Glutamatergic neuron (in vitro differentiated cells): ENCODE measurements at places on chromosomes 5 and 9.

DNA sequence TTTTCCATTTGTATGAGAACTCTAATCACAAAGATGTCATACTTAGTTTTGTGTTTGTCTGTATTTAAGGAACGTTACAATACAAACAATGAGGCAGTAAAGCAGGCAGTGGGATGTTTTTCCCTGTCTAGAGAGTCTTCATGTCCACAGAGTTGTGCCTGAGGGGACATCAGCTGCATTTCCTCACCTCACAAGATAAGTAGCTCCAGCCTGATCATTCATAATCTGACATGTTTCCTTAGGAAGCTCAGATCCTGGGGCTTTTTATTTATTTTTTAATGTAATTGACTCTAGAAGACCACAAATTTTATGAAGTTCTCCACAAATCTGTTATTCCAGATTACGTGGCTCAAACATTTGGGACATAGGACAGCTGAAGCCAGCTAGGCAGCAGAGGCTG, 78.5 kb downstream of the SPTLC1 start:
- H3K36me3 ChIP-seq = peaks cover 15% of the 10 kb centered on the region
- H3K4me1 ChIP-seq = no peaks in the 10 kb centered on the region
- DNase-seq = no peak
- H3K27me3 ChIP-seq = no peaks in the 10 kb centered on the region
- no peak overlapping the region for H3K4me3 ChIP-seq

- H3K27ac ChIP-seq = peak overlapping the region; percentile 13
- H3K4me1 ChIP-seq = peaks cover 39% of the 10 kb centered on the region
- DNase-seq = no peak
- no peak overlapping the region for H3K4me3 ChIP-seq
These were observed 4.1 kb upstream of the KCNMB1 start for GRCh38 chr5:170393235-170393634.

GRCh38 chr9:110050925-110051355, 157.0 kb downstream of the C9orf152 start:
- peaks cover 19% of the 10 kb centered on the region for H3K27me3 ChIP-seq
- H3K27ac ChIP-seq = no peak overlapping the region
- H3K4me3 ChIP-seq = peak overlapping the region; percentile 99
- DNase-seq = no peak

DNA sequence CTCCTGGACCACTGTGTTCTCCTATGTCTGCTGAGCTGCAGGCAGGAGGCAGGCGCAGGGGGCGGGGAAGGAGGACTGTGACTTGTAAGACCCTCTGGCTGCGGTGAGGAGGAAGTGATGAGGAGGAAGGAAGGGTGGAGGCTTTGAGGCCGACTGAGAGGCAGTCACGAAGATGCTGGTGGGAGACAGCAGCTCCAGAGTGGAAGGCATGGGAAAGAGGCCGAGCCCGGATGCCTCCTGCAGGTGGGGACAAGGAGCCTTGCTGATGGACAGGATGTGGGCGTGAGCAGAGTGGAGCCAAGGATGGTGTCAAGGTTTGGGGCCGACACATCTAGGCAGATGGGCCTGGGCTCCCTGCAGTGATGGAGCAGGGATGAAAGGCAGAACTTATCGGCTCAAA, 74.3 kb upstream of the ICE1 start:
- no peak for DNase-seq
- no peaks in the 10 kb centered on the region for H3K36me3 ChIP-seq
- H3K27me3 ChIP-seq = no peaks in the 10 kb centered on the region
- no peak overlapping the region for H3K27ac ChIP-seq
- H3K4me1 ChIP-seq = peaks cover 14% of the 10 kb centered on the region

DNA sequence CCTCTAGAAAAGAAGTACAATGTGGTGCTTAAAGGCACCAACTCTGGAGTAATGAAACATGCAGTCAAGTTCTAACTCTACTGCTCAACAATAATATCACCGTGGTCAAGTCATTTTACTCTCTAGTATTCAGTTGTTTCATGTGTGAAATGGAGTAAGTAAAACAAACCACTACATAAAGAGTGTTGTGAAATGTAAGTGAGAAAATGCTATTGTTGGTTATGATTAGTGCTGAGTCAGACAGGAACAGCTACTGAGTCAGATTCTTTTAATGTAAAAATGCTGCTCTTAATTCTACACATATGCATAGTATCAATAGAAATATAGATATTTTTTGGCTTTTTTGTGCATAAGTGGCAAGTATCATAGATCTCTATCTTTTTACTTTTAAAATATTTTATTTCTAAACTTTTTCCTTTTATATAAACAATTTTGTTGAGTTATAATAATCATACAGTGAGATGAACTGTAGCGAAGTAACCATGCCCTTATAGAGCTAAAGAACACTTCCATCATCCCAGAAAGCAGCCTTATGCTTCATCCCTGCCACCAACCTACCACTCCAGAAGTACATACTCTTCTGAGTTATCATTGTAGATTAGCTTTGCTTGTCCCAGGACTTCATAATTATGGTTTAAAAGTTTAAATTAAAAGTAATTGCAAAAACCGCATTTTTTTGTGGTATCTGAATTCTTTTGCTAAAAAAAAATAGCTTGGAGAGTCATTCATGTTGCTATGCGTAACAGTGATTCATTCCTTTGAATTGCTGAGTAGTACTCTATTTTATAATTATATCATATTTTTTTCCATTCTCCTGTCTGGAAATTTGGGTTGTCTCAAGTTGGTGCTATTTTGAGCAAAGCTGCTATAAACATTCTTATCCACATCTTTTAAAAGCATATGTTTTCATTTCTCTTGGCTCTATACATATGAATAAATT, 548.2 kb upstream of the CLINT1 start:
- DNase-seq = no peak
- H3K4me1 ChIP-seq = no peaks in the 10 kb centered on the region

GRCh38 chr5:133496631-133497030, 115.7 kb downstream of the FSTL4 start:
- H3K36me3 ChIP-seq = no peaks in the 10 kb centered on the region
- peaks cover 5% of the 10 kb centered on the region for H3K27me3 ChIP-seq
- no peak overlapping the region for H3K27ac ChIP-seq
- no peak for DNase-seq
- peaks cover 14% of the 10 kb centered on the region for H3K4me1 ChIP-seq

DNA sequence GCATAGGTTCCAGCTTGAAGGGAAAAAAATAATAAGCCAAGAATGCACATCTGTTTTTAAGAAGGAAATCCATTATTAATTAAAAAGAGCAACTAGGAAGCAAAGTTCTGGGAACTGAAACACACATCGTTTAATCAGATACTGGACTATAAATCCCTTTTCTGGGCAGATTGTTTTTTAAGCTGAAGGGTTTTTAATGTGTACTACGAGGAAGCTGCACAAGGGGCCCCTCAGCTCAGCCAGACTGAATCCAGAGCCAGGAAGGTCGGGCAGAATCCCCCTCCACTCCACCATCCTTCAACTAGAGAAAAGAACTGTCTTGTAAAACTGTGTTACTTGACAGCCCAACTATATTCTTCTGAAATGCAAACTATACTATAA, 49.2 kb downstream of the ROR2 start:
- H3K4me3 ChIP-seq = peak overlapping the region; percentile 51
- peaks cover 8% of the 10 kb centered on the region for H3K27me3 ChIP-seq
- H3K4me1 ChIP-seq = peaks cover 63% of the 10 kb centered on the region
- no peaks in the 10 kb centered on the region for H3K36me3 ChIP-seq
- peak overlapping the region; percentile 75 for H3K27ac ChIP-seq

DNA sequence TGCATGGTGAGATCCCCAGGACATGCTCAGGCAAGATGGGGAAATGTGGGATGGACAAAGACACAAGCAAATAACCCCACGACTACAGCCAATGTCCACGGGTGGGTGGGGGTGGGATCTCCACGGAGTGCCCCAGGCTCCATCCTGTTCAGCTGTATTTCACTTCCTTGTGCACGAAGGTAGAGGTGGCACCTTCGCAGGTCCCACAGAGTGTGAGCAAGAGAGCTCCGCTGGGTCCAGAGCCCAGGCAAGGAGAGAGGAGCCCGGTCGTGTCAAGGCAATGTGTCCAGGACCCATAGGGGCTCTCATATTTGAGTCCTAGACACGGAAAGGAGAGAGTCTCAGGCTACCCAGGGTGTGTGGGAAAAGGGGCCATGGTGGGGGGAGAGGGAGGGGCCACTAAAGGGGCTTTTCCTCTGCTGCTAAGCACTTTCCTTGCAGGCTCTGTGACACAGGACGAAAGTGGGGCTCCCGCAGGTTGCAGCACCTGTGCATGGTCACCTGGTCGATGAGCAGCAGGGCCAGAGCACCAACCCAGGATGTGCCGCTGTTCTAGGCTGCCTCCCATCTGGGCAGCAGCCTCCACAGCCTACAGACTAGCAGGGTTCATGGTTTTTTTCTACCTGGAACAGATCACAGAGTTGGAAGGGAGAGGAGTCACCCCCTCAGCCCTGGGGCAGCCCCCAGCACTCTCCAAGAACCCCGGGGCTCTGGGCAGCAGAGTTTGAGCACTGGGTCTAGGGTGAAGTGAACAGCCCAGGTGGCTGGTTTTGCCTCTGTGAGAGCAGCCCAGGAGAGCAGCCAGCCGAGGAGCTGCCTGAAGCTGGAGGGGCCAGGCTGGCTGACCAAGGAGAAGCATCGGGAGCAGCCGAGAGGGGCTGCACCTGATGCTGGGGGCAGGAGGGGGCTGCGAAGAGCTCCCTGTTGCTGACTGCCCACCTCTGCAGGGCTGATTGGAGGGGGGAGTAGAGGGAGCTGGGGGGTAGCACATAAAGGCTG, 100.7 kb upstream of the MVB12B start:
- no peak for DNase-seq
- H3K4me3 ChIP-seq = no peak overlapping the region
- peaks cover 10% of the 10 kb centered on the region for H3K36me3 ChIP-seq

DNA sequence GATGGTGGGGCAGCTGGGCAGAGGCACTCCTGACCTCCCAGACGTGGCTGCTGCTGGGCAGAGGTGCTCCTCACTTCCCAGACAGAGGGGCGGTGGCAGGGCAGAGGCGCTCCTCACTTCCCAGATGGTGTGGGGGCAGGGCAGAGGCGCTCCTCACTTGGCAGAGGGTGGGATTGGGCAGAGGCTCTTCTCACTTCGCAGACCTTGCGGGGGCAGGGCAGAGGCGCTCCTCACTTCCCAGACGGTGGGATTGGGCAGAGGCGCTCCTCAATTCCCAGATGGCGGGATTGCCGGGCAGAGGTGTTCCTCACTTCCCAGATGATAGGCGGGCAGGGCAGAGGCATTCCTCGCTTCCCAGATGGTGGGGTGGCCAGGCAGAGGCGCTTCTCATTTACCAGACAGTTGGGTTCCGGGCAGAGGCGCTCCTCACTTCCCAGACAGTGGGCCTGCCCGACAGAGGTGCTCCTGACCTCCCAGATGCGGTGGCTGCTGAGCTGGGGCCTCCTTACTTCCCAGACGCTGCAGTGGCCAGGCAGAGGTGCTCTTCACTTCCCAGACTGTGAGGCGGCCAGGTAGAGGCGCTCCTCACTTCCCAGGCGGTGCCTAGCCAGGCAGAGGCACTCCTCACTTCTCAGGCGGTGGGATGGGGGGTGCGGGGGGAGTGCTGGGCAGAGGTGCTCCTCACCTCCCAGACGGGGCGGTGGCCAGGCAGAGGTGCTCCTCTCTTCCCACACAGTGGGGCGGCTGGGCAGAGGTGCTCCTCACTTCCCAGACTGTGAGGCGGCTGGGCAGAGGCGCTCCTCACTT, 25.3 kb upstream of the SPATA31E1 start:
- no peak overlapping the region for H3K4me3 ChIP-seq
- no peak for DNase-seq
- peaks cover 11% of the 10 kb centered on the region for H3K27me3 ChIP-seq
- peaks cover 24% of the 10 kb centered on the region for H3K4me1 ChIP-seq
- H3K36me3 ChIP-seq = peaks cover 30% of the 10 kb centered on the region

DNA sequence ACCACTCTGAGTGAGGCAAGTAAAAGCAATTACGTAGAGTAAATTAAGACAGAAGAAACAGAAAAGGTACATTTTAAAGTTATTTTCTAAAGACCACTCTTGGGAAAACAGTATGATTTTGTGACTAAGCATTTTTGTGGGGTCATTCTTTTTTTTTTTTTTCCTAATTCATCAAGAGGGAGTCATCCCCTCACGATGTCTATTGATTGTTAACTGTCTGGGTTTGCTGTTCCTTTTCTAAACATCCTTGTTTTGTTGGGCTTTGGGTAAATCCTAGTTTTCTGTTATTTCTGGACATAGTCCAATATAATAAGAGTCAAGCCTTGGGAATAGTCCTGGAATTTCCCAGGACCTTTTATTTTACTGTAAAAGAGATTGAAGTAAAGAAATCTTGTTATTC, 63.8 kb downstream of the ANKRD55 start:
- H3K36me3 ChIP-seq = no peaks in the 10 kb centered on the region
- peaks cover 5% of the 10 kb centered on the region for H3K4me1 ChIP-seq
- no peak for DNase-seq
- no peak overlapping the region for H3K4me3 ChIP-seq

DNA sequence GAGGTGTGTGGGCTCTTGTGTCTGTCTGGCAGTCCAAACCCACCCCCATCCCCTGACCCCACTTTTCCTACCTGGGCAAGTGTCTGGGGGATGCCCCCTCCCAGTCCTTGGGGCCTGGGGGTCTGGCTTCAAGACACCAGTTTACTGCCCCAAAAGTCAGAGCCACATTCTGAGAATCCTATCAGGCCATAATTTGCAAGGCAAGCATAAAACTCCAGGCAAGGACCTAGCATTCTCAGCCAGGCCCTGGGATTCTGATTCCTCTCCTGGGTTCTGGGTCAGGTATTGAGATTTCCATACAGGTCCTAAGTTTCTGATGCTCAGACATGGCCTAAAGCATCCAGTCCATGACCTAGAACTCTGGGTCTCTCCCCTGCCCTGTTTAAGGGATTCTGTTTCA, 33.3 kb downstream of the CXXC5 start:
- no peak overlapping the region for H3K4me3 ChIP-seq
- no peak for DNase-seq
- H3K27ac ChIP-seq = no peak overlapping the region
- peaks cover 6% of the 10 kb centered on the region for H3K36me3 ChIP-seq
- peaks cover 20% of the 10 kb centered on the region for H3K27me3 ChIP-seq
